ENCODE measurements at places on chromosomes 4 and X.
A peak's percentile ranks its signal among the peaks of the same experiment; 100 is the strongest.

- no peak for DNase-seq
Observed at GRCh38 chr4:158715802-158716201, 7.4 kb downstream of the PPID start.

- DNase-seq, result no peak
Observed at GRCh38 chrX:51155157-51155556, 177.5 kb upstream of the NUDT10 start.

DNA sequence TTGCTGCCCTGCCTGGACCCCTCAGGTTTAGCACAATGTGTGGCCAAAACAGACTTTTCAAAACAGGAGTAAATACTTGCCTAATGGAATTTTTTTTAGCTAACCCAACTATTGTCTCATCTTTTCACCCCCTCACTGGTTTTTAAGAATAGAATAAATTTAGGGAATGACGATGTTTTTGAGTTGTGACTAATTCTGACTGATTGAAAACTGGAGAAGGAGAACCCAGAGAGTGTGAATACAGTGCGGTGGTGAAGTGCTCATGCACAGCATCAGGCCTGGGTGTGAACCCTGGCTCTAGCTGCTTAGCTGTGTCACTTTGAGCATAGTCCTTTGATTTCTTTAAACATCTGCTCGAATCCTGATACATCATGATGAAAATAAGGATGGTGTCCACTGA lies 10.5 kb downstream of the ANTXR2 start:
- DNase-seq, result no peak

GRCh38 chr4:66273110-66273509 lies 602.8 kb upstream of the EPHA5 start:
- peak; percentile 74 for DNase-seq

GRCh38 chr4:7299010-7299907 lies 106.9 kb downstream of the SORCS2 start:
- DNase-seq, result no peak

GRCh38 chr4:126106658-126107057 lies 791.9 kb downstream of the FAT4 start:
- no peak for DNase-seq

- DNase-seq, result no peak
Observed at GRCh38 chr4:170675568-170676262, 586.0 kb upstream of the AADAT start.

GRCh38 chrX:103329991-103330390 lies at the start of gene TCEAL7:
Gene TCEAL7, plus strand, starts transcription at chrX:103330239. Its CDS starts 1,165 bp downstream, at chrX:103331404.
- DNase-seq, result no peak

DNA sequence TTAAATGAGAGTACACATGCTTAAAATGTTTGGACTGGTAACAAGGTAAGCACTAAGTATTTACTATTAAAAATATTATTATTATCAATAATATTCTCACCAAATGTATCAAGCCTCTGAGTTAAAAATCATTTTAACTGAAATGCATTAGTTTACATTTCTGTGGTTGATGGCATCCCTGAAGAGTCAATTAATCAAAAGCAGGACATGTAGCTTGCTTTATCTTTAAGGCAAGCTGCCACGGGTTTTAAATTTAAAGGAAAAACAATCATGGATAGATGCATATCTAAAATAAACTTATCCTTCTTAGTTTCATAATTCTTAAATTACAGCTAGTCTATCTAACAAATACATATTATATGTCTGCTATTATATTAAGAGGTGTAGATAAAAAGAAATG lies 584.8 kb upstream of the INTU start:
- DNase-seq, result no peak

GRCh38 chr4:170497689-170498088 lies 407.9 kb upstream of the AADAT start:
- no peak for DNase-seq

- no peak for DNase-seq
Observed at GRCh38 chr4:7395645-7396044, 39.1 kb downstream of the PSAPL1 start.

DNA sequence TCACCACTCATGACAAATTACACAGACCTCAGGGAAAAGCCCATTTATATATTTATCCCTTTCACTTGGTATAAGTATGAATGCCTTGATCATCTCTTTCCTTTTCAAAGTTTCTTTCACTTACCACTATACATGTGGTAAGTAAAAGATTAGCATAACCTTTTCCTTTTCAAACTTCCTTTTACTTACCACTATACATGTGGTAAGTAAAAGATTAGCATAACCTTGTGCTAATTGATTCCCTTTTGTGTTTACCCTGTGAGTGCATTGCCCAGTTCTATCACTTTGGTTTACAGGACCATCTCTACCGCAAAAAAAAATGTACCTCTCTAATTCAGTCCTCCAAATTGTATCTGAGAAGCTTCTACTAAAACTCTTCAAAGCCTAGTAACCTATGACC lies 32.7 kb upstream of the TCEANC start:
- no peak for DNase-seq

- no peak for DNase-seq
Observed at GRCh38 chrX:24154490-24155034, 5.0 kb downstream of the ZFX start.

DNA sequence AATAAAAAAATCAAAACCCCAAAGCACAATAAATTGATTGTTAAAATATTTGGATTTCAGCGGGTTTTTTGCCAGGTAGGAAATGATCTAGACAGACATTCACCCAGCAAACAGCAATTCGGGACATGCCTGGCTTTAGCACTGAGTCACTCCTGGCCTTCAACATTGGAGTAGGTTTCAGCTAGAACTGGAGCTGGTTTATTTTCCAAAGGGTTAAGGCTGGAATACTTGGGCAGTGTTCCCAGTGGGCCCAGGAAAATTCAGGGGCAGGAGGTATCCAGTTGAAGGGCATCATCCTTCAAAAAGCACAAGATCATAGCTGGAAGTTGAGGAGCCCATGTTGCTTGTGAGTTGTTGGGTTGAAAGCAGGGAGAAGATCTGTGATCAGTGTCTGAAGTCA lies 41.0 kb downstream of the TXLNG start:
- no peak for DNase-seq

DNA sequence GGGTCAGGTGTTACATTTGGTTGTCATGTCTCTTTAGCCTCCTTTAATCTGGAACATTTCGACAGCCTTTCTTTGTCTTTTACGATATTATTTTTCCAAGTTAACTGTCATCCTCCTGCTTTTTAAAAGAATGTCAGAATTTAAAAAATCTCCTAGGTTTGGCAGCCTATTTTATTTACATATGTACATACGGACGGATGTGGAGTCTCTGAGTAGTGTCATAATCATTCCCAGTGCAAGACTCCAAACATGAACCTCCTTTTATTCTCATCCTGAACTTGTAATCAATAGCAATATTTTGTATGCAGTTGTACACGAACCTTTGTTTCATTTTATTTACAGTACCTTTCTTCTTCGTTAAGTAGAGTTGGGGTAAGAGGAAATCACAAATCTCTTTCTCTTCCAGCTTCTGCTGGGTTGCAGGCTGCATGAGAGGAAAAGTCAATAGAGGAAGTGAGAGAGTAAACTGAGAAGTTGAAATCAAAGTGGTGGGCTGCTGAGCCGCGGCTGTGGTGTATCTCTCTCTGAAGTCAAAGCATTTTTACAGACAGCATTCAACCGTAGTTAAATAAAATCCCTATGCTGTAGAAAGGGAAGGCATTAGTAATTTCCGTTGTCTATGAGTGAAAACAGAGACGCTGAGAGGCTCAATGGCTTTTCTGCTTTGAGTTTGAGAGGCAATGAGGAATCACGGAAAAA lies 53.9 kb upstream of the RPS6KA3 start:
- no peak for DNase-seq

GRCh38 chrX:78011846-78012245 lies 42.4 kb upstream of the PGAM4 start:
- DNase-seq, result no peak

GRCh38 chr4:152810715-152811287 lies 31.0 kb downstream of the ARFIP1 start:
- no peak for DNase-seq

GRCh38 chr4:3388471-3389232 lies 53.1 kb upstream of the HGFAC start:
- no peak for DNase-seq
